ENCODE measurements at places on chromosomes 7 and 10. TPM values are rescaled to one million over a fixed set of nuclear protein-coding genes. Genes with fewer than 3 reads are reported as not detected.

DNA sequence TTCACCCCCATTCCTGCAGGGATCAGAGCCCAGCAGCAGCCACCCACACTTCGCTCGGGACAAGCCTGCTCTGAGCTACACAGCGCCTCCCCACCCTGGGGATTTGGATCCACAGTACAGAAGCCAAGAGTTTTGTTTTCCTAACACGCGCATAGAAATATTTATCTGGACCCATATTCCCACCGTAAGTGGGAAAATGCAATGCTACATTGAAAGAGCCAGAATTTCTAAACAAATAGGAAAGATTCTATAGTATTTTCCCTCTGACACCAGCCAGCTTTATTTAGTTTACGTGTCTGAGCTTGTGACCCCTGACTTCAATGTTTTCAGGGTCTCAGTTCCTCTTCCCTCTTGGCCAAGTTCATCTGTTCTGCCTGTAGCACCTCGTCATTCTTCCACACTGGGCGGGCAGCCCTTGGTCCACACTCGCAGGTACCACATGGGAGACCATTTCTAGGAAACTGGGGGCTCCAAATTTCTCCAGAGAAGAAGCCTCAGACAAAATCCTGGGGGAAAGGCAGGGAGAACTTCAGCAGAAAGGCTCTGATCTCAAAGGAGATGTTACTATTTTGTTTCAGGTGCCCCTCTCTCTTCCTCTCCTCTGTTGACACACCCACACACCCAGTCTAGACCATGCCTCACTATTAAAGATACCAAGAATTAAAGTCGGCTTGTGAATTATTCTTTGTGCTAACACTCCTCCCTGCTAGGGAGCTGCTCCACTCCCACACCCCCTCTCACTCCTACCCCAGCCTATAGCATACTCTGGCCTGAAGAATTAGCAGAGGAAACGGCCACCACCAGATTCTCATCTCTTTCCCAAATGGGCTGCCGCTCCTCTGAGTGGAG is 116.0 kb upstream of the PCGF5 start:
- no peaks in the 10 kb centered on the region for H3K27me3 ChIP-seq
- no peaks in the 10 kb centered on the region for H3K36me3 ChIP-seq
- DNase-seq, result no peak

- no peak overlapping the region for H3K27ac ChIP-seq
- no peaks in the 10 kb centered on the region for H3K27me3 ChIP-seq
- no peak for DNase-seq
- peaks cover 9% of the 10 kb centered on the region for H3K4me1 ChIP-seq
- H3K36me3 ChIP-seq, result no peaks in the 10 kb centered on the region
Measured at GRCh38 chr7:107644309-107644974, 16.2 kb upstream of the SLC26A4 start.

DNA sequence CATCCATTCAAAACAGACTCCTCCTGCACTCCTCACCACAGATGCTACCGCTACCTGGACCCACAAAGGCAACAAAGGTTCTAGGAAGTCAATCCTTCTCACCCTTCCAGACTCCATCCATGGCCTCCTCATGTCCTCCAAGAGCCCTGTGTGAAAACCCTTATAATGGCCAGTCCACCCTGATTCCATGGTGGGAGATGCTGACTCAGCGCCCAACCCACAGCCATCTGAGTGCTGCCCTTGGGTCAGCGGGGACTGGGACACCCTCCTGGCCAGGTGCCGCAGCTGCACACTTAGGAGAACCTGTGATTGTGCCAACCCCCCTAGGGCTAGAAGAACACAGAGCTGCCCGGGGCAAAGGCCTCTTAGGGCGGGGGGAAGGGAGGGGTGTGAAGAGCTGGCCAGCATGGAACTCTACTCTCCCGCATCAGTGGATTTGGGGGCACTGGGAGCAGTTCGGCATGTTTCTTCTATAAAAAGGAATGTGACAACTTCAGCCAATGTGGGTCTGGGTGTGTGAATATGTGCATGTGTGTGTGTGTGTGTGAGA is 25.4 kb downstream of the TMEM273 start:
- H3K36me3 ChIP-seq, result no peaks in the 10 kb centered on the region
- no peaks in the 10 kb centered on the region for H3K27me3 ChIP-seq
- H3K4me3 ChIP-seq, result no peak overlapping the region
- no peaks in the 10 kb centered on the region for H3K4me1 ChIP-seq

DNA sequence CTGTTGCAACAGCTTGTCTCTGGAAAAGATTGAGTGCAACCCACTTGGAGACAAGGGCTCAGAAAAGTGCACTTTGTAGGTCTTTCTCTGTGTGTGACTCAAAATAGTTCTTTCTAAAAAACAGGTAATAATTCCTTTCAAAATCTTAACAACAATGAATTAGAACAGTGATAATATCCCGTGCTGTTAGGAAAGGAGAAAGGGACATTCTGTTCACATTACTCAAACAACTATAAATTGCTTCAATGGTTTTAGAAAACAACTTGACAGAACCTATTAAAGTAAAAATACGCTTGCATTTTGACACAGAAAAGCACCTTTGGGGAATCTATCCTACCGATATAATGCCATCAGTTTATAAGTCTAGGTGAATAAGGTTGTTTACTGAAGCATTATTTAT is 468.1 kb upstream of the DPP6 start:
- no peak for DNase-seq
- no peaks in the 10 kb centered on the region for H3K4me1 ChIP-seq
- no peak overlapping the region for H3K4me3 ChIP-seq
- H3K27me3 ChIP-seq, result no peaks in the 10 kb centered on the region
- no peaks in the 10 kb centered on the region for H3K36me3 ChIP-seq
- H3K27ac ChIP-seq, result no peak overlapping the region

- no peak overlapping the region for H3K27ac ChIP-seq
- H3K36me3 ChIP-seq, result no peaks in the 10 kb centered on the region
- no peaks in the 10 kb centered on the region for H3K27me3 ChIP-seq
- H3K4me1 ChIP-seq, result no peaks in the 10 kb centered on the region
- no peak overlapping the region for H3K4me3 ChIP-seq
Measured at GRCh38 chr10:15266117-15266516, 97.6 kb upstream of the NMT2 start.

GRCh38 chr10:59626523-59626869 is 83.2 kb downstream of the SLC16A9 start:
- H3K27me3 ChIP-seq, result no peaks in the 10 kb centered on the region
- H3K4me1 ChIP-seq, result no peaks in the 10 kb centered on the region
- no peak overlapping the region for H3K4me3 ChIP-seq
- H3K36me3 ChIP-seq, result no peaks in the 10 kb centered on the region

GRCh38 chr7:69895446-69895845 is 297.2 kb downstream of the AUTS2 start:
- no peaks in the 10 kb centered on the region for H3K36me3 ChIP-seq
- H3K4me1 ChIP-seq, result no peaks in the 10 kb centered on the region

- peaks cover 9% of the 10 kb centered on the region for H3K4me1 ChIP-seq
- H3K4me3 ChIP-seq, result no peak overlapping the region
- no peak overlapping the region for H3K27ac ChIP-seq
- peaks cover 79% of the 10 kb centered on the region for H3K36me3 ChIP-seq
Measured at GRCh38 chr10:11266426-11266825, 248.8 kb downstream of the CELF2 start.

DNA sequence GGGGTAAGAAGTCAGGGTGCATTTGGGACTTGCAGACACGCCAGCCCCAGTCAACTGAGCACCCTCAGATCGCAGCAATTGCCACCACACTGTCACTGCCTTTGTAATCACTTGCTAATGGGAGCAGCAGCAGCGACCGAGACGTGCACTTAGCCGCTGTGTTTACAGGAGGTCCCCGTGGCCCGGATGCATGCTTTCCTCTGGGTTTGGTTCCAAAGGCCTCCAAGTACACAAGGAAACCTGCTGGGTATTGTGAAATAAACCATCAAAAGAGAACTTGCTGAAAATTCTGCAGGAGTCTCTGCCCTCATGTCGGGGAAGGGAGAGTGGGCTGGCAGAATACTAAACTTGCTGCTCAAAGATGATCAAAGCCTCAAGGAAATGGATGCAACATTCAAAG is 341.7 kb downstream of the DNAJB6 start:
- H3K36me3 ChIP-seq, result no peaks in the 10 kb centered on the region
- H3K4me3 ChIP-seq, result no peak overlapping the region
- H3K27me3 ChIP-seq, result peaks cover 79% of the 10 kb centered on the region
- no peaks in the 10 kb centered on the region for H3K4me1 ChIP-seq
- DNase-seq, result no peak
- H3K27ac ChIP-seq, result no peak overlapping the region

GRCh38 chr7:92873776-92874175 is 37.4 kb upstream of the CDK6 start:
- no peak overlapping the region for H3K4me3 ChIP-seq
- no peak for DNase-seq
- no peaks in the 10 kb centered on the region for H3K36me3 ChIP-seq
- H3K27me3 ChIP-seq, result no peaks in the 10 kb centered on the region

DNA sequence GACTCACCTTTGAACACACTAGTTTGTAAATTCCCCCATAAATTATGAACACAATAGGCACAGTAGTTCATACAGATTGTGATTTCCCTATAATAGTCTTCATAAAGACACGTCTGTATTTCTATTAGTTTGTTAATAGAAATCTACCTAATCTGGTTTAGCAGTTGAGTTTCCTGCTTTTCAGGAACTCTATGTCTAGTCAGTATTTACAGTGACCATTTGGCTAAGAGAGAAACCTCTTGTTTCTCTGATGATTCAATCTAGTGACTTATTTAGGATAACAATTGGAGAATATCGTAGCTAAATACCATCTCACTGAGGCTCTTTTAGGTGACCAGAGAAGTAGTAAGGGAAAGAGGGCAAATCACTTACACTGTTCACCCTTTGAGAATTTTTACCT is 5.9 kb upstream of the HERPUD2 start:
- no peaks in the 10 kb centered on the region for H3K36me3 ChIP-seq
- no peak for DNase-seq
- no peaks in the 10 kb centered on the region for H3K27me3 ChIP-seq
- peaks cover 3% of the 10 kb centered on the region for H3K4me1 ChIP-seq

DNA sequence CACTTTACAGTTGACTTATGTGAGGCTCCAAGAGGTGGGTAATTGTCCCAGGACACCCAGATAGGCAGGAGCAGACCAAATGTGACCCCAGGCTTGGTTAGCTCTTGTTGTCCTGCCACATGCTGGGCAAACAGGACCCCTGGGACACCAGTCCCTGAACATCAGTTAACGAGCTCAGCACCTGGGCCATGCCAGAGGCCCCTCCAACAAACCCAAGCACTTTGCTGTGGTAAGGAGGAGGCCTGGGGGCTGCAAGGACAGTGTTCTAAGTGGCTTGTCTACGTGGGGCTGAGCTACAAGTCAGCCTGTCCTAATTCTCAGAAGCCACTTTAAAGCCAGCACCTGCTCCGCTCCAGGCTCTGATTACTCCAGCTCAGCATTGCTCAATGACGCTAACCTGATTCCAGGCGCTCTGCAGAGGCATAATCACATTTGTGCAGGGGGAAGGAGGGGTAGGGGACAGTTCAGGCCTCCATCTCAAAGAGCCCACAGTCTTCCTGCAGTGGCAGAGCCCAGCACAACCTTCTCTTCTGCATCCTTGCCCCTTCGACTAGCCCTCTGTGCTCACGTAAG is 57.2 kb downstream of the DDC start:
- no peaks in the 10 kb centered on the region for H3K36me3 ChIP-seq
- H3K4me1 ChIP-seq, result no peaks in the 10 kb centered on the region
- no peak overlapping the region for H3K27ac ChIP-seq
- no peak overlapping the region for H3K4me3 ChIP-seq

DNA sequence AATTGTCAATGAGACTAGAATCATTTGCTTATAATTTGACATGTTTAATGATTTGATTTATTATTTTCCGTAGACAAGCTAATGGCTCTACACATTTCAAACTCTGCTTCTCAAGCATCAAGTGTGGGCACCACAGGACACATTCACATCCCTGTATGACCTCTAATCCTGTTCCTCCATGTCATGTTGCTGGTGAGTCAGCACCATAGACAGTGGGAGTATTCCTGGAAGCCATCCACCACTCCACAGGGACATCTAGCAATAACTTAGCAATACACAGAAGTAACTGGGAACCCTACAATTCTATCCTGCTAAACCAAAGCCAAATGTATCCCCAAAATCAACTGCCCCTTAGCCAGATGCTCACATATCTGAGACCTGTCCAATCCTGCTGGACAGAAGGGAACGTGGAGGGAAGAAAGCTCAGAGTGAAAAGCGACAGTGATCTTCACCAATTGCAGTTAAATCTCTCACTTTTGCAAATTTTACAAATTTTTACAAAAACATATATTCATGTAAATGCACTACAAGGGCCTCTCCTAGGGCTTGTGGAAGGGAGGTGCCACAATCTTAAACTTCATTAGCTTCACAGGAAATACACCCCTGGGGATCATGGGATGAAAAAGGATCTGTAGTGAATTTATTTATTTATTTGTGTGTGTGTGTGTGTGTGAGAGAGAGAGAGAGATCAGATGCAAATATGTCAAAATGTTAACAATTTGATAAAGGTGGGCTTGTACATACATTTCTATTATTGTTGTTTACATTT is 126.5 kb downstream of the GFRA1 start:
- H3K4me3 ChIP-seq, result no peak overlapping the region
- H3K27ac ChIP-seq, result no peak overlapping the region
- DNase-seq, result no peak

DNA sequence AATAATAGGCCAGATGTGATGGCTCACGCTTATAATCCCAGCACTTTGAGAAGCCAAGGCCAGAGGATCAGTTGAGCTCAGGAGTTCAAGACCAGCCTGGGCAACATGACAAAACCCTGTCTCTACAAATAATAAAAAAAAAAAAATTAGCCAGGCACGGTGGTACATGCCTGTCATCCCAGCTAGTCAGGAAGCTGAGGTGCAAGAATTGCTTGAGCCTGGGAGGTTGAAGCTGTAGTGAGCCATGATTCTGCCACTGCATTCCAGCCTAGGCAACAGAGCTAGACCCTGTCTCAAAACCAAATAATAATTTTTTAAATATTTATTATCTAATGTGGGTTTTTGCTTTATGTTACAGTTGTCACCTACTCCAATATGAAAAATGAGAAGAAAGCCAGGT is 178.9 kb downstream of the ADK start:
- H3K27me3 ChIP-seq, result no peaks in the 10 kb centered on the region
- no peak overlapping the region for H3K4me3 ChIP-seq
- no peak for DNase-seq
- H3K36me3 ChIP-seq, result no peaks in the 10 kb centered on the region

DNA sequence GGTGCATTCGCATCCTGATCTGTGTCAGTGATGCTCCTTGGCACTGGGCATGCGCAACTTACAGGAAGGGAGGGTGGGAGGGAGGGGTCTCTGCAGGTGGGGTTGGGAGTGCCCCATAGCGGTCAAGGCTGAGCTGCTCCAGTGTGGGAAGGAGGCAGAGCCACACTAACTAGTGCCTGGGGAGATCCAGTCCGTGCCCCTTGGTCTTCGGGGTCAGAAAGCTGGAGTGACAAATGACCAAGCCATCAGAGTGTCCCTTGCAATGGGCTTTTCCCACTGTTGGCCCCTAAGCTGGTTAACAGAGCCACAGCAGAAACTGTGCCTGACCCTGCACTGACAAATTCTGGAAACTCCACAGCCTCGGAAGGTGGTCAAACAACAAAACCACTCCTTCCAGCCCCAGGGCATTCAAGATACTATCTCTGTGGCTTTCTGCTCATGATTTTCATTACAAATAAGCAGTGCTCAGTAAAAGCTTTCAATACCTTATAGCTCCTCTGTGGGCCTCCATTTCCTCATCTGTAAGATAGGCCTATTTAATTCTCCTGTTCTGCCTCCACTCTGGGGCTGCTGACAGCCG is 138.1 kb upstream of the UNC5B start:
- no peak overlapping the region for H3K27ac ChIP-seq
- H3K4me1 ChIP-seq, result no peaks in the 10 kb centered on the region
- DNase-seq, result peak; percentile 27

Gene HOXA11
- total RNA-seq, result not detected

Gene CPN1
- total RNA-seq, result not detected

Gene ANKIB1
- 50.1 TPM for total RNA-seq

Gene ABCA13
- total RNA-seq, result 0.35 TPM

Gene EGR2
- total RNA-seq, result 41.4 TPM

Gene AS3MT
- 2.5 TPM for total RNA-seq

Gene INMT
- total RNA-seq, result 501 TPM

Gene ZNF365
- total RNA-seq, result 1.3 TPM

Gene LRRC18
- total RNA-seq, result 0.96 TPM

Gene PRKG1
- 30.0 TPM for total RNA-seq
